SK-N-MC (cell line): ENCODE measurements at places on chromosomes 7 and 10.

DNA sequence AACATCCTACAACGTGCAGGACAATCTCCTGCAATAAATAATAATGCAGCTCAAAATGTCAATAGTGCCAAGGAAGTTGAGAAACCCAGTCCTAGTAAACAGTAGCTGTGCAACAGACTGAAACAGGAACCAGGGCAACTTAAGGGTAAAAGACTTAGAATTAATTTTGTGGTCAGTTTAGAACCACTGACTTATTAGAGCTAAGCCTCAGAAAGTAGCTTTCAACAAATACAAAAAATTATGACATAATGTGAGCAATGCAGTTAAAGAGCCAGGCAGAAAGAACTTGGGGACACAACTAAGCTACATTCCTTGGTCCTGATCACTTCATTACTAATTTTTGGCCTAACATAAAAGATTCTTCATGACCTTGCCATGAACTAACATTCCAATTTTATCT is 195.4 kb downstream of the MACC1 start:
- DNase-seq: no peak

DNA sequence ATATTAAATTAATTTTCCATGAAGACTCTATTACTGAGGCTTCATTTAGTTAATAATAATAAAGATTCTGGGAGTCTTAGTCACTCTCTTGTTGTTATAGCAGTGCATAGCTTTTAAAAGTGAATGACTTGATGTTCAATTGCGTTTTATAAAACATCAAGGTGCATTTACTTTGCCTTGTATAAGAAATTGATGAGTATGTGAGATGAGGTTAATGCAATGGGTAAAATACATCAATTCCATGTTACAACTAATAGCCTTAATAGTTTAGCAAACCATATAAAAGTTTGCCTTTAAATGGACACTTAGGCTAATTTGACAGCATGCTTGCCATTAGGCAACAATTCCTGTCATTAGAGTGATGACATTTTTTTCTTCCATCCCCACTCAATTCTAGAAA is 173.6 kb upstream of the TEX47 start:
- DNase-seq: no peak

GRCh38 chr7:8739837-8740236 is 306.4 kb downstream of the NXPH1 start:
- DNase-seq: no peak

DNA sequence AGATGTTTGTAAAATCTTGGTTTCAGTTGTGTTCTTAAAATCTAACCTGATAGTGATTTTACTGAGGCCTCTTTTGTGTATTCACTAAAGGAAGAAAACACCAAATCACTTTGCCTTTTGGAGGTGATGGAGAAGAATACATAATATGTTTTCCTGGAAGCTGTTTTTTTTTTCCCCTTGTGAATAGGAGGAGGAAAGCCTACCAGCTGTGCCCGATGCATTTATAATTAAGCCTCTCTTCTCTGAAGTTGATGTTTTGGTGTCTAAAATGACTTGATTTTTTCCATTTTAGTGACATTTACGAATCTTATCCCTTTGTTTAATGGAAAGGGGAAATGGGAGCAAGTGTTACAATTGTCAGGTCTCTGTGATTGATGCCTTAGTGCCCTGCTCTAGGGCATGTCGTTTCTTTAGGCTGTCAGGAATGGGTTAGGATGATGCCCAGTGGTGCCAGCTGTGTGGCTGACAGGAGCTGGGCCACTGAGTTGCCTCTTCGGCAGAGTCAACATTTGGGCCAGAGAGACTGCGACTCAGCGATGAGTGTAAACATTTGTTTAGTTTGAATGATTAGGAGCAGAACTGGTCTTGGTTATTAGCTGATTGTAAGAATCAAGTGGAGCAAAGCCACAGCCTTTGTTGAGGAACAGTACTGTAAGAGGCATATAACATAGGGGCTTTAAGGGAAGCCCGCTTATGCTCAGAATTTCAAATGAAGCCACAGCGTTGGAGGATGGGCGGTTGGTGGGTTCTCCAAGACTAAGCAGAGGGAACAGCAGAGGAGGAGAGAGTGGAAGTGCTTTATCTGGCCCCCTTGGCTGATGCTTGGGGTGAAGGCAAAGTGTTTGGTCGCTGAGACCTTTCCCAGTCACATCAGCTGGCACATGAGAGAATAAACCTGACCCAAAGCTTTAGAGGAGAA is 81.6 kb downstream of the CDK14 start:
- no peak for DNase-seq

DNA sequence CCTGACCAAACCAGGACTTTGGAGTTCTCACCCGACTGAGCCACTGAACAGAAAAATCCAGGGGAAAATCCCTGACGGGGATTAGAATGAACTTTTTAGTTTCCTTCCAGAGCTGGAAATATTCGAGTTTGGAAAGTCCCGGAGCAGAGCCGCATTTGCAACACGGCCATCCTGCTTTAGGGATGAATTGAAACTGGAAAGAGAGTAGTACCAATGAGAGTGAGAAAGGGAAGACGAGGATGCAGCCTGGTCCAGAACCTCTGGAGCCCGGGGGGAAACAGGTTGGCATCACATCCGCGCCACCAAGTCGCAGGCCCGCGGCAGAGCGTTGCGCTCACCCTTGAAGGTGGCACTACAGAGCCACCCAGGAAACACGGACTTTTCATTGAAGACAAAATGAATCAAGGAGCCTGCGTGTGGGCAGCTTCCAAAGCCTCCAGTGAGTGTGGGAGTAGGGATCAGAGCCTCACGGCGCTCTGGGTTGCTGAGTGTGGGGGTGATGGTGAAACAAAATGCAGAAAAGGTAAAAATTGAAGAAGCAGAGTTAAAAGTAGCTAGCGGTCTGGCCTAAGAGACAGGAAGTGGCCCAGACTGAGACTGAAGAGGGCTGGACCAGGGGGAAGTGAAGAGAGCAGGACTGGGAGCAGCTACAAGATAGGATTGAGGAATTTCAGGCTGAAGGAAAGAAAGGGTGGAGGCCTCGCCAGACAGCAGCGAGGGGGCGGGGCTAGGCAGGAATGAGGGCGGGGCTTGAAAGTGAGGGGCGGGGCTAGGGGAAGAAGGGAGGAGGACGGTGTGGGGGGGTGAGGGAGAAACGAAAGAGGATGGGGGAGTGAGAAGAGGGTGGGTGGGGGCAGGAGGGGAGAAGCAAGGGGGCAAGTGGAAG is 1.8 kb downstream of the SMURF1 start:
- no peak for DNase-seq

DNA sequence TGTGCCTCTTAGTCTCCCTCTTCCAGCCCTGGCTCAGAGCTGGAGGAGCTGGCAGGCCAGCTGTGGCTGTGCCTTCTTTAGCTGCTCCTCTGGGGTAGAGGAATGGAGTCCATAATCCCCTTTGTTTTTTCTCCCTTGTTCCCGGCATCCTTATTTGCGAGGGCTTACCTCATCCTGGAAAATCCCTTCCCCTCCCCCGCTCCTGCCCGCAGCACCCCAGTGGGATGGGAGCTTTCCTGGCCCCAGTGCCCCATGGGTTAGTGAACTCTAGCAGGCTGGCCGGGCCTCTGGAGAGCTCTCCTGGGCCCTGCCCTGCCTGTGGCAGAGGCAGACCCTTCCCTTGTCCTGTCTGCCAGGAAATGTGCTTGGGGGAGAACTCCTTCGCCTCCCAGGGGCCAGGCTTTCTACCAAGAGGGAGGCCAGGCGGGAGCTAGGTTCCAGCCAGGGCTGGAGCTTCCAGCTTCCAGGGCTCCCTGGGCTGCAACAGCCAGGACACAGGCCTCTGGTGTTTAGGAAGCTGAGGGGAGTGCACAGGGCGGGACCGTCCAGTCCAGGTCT is 16.5 kb upstream of the TRIM8 start:
- DNase-seq: no peak

- no peak for DNase-seq
Observed at GRCh38 chr10:52226197-52226847, 87.8 kb upstream of the DKK1 start.

GRCh38 chr7:21927693-21928092 is 18.0 kb downstream of the CDCA7L start:
- DNase-seq: no peak

- DNase-seq: no peak
Observed at GRCh38 chr7:19963695-19964094, 190.3 kb upstream of the TMEM196 start.

- DNase-seq: no peak
Observed at GRCh38 chr10:63217120-63217605, 84.0 kb downstream of the NRBF2 start.

GRCh38 chr7:95261895-95262415 is 62.4 kb downstream of the PON1 start:
- DNase-seq: no peak

DNA sequence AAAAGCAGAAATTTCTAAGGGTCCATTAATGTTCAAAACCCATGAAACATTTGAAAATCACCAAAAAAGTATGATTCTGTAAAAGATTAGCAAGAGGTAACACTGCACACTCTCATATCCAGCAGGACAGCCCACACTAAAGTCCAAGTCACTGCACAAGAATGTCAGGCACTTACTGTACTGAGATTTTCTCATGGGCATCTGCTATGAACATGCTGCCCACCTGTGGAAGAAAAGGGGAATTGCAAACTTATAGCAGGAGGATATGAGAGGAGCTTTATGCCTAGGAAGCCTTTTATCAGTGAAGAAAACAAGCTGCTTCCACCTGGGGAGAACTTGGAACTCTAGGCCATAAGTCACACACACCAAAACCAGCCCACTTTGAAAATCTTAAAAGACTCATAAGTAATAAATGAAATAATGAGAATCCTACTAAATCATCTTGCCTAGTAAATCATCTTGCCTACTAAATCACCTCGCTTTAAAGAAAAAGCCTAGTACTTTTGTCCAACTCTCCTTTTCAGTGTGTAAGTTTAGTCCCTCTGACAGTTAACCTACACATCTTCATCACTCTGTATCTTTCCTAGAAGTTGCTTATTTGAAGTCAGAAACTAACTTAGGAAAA is 46.1 kb downstream of the ARMH3 start:
- DNase-seq: no peak

GRCh38 chr7:98621573-98622482 is 4.7 kb downstream of the NPTX2 start:
- DNase-seq: no peak

DNA sequence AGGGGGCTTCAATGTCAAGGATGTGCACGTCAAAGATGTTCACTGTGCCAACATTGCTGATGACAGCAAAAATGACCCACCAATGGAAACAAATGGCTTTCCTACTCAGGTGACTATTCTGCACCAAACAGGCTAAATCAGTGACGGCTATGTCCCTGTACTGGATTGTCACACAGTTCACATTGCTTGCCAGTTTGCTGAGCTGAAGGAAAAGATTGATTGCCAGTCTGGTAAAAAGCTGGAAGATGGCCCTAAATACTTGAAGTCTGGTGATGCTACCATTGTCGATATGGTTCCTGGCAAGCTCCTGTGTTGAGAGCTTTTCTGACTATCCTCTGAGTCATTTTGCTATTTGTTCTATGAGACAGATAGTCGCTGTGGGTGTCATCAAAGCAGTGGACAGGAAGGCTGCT is 202.2 kb upstream of the ETV1 start:
- no peak for DNase-seq

DNA sequence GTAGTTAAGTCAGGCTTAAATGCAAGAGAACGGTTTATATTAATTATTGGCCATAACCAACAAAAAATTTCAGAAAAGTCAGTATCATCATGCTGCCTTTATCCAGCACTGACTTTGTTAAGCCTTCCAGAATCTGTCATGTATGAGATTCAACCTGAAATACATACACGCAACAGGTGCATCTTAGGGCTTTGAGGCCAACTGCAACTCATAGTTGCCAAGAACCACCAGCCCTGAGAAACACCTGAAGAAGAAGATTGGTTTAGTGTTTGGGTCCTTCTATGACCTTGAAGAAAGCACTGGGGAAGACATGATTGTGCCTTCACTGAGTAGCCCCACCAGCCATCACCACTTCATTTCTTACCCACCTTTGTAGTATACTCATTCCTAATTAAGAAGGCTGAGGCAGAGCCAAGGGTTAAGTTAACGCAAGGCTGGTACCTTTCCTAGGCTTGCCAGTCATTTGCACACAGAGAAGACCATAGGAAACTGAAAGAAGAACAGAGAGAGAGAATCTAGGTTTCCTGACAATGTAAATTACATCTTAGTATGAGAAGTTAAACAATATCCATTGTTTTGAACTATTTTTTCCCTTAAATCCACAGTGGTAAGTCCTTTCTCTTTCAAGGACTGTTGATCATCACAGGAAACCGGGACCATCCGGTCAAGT is 200.1 kb upstream of the PRKCQ start:
- DNase-seq: no peak

DNA sequence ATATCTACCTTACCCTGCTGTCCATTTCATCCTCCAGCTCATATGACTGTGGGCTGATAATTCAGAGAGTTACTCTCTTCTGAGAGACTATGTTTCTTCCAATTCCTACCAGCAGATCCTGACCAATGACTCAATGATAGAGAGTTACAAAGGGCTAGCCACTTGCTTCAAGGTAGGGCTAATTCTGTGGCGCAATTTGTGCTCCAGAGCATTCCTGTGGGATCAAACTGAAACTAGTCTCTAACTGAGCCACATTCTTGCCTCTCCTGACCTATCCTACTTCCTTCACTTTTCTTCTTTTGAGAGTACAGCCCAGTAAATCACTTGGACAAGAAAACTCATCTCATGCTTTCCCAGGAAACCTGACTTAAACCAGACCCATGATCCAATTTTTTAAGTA is 17.9 kb upstream of the ASZ1 start:
- DNase-seq: no peak

GRCh38 chr10:31129271-31129670 is 97.6 kb upstream of the ZNF438 start:
- no peak for DNase-seq

- no peak for DNase-seq
Observed at GRCh38 chr10:80512031-80512526, 25.6 kb upstream of the SH2D4B start.

DNA sequence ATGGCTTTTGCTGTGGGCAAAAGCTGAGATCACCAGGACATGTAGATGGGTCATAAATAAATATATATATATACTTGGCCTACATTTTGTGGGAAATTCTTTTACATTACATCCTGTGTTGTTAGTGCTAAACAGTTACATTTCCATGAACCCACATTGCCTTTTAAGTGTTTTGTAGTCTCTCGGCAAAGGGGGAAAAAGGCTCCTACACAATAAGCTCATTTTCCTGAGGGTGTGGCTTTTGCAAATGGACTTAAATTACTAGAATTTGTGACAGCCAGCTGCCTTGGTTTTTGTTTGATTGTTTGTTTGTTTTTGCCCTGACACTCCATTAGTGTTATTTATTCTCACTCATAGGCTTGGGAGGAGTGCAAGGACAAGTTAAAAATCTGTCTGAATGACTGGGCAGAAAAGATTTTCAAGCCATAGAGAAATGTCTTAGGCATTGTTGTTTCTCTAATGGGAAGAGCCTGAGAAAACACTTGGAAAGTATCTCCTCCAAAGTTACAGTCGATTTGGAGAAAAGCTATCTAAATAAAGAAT is 128.8 kb downstream of the DGKB start:
- DNase-seq: no peak

DNA sequence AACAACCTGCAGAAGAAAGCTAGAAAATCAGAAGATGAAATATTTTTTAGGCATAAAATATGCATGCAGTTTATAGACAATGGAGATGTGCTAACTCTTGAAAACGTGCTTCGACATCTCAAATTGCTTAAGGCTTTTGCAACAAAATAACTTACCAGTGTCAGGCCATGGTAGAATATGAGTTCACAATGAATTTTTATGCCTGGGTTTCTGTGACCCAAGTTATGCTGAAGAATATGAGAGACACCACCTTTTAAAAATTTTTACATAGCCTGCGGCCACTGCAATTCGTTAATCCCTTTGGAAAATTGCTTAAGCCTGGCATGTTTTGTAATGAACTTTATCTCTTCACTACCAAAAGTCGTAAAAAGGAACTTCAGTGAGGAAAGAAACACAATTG is 170.1 kb upstream of the AKR1E2 start:
- DNase-seq: peak; percentile 20

GRCh38 chr7:45563941-45564461 is 10.2 kb upstream of the ADCY1 start:
- DNase-seq: no peak
